Astrocyte (in vitro differentiated cells and primary cell): ENCODE measurements at places on chromosomes 6 and 20. TPM values are rescaled to one million over a fixed set of nuclear protein-coding genes. Genes with fewer than 3 reads are reported as not detected.

- H3K27me3 ChIP-seq, result no peaks in the 10 kb centered on the region
- H3K4me1 ChIP-seq, result peaks cover 15% of the 10 kb centered on the region
- H3K4me3 ChIP-seq, result no peak overlapping the region
- DNase-seq, result peak; percentile 72
- H3K27ac ChIP-seq, result no peak overlapping the region
These were observed 158.8 kb upstream of the ENPP5 start for GRCh38 chr6:46329568-46329967.

DNA sequence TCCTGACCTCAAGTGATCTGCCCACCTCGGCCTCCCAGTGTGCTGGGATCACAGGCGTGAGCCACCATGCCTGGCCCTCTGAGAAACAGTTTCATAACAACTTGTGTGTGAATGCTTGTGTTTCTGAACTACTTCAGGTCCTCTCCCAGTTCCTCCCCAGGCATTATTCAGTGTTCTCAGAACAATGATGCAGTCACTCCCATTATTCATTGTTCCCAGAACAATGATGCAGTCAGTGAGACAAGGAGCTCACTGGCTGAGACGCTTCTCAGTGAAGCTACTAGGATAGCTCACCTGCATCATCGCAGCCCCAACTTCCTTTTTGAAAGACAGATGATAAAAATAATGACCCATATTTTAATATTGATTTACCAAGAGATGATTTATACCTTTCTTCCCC, 71.5 kb downstream of the NDUFAF5 start:
- H3K4me3 ChIP-seq, result no peak overlapping the region
- H3K36me3 ChIP-seq, result no peaks in the 10 kb centered on the region
- H3K4me1 ChIP-seq, result no peaks in the 10 kb centered on the region
- no peak overlapping the region for H3K27ac ChIP-seq
- DNase-seq, result no peak

- H3K4me1 ChIP-seq, result peaks cover 21% of the 10 kb centered on the region
- H3K4me3 ChIP-seq, result no peak overlapping the region
- peak overlapping the region; percentile 47 for H3K27ac ChIP-seq
- peak; percentile 97 for DNase-seq
These were observed 16.9 kb upstream of the SRSF3 start for GRCh38 chr6:36577301-36577700.

DNA sequence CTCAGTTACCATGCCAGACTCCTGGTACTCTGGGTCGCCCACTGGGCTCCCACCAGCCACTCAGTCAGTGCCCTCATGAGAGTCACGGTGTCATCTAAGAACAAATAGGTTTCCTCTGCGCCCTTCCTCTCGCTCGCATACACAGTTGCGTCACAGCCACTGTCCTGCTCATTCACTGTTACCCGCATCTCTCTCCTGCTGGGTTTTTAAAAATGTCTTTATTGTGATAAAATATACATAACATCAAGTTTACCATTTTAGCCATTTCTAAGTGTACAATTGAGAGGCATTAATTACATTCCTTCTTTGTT, 4.0 kb downstream of the TEAD3 start:
- no peaks in the 10 kb centered on the region for H3K27me3 ChIP-seq
- no peak for DNase-seq

GRCh38 chr6:157402996-157403685, 22.2 kb downstream of the ZDHHC14 start:
- H3K27me3 ChIP-seq, result no peaks in the 10 kb centered on the region
- no peak overlapping the region for H3K4me3 ChIP-seq

- no peak overlapping the region for H3K27ac ChIP-seq
- no peaks in the 10 kb centered on the region for H3K4me1 ChIP-seq
- no peaks in the 10 kb centered on the region for H3K36me3 ChIP-seq
These were observed 134.9 kb downstream of the GMDS start for GRCh38 chr6:2110504-2110903.

The ADAM33 gene
- total RNA-seq, result 2.3 and 3.0 TPM in 2 replicates

The SRSF6 gene
- 149 and 150 TPM in 2 replicates for total RNA-seq

The HLA-DMB gene
- 0.11 and 0.24 TPM in 2 replicates for total RNA-seq
